Large intestine (tissue), 12 donors: ENCODE measurements at places on chromosomes 3 and 15.

DNA sequence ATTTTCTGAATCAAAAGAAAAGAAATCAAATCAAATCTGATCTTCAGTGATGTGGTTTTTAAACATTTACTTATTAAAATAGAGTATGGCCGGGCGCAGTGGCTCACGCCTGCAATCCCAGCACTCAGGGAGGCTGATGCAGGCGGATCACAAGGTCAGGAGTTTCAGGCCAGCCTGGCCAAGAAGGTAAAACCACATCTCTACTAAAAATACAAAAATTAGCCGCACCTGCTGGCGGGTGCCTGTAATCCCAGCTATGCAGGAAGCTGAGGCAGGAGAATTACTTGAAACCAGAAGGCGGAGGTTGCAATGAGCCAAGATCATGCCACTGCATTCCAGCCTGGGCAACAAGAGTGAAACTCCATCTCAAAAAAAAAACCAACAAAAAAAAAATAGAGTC, 169.1 kb downstream of the ULK4 start:
- no peak for DNase-seq

- DNase-seq = no peak
Observed at GRCh38 chr15:55916666-55917409, 76.6 kb downstream of the NEDD4 start.

DNA sequence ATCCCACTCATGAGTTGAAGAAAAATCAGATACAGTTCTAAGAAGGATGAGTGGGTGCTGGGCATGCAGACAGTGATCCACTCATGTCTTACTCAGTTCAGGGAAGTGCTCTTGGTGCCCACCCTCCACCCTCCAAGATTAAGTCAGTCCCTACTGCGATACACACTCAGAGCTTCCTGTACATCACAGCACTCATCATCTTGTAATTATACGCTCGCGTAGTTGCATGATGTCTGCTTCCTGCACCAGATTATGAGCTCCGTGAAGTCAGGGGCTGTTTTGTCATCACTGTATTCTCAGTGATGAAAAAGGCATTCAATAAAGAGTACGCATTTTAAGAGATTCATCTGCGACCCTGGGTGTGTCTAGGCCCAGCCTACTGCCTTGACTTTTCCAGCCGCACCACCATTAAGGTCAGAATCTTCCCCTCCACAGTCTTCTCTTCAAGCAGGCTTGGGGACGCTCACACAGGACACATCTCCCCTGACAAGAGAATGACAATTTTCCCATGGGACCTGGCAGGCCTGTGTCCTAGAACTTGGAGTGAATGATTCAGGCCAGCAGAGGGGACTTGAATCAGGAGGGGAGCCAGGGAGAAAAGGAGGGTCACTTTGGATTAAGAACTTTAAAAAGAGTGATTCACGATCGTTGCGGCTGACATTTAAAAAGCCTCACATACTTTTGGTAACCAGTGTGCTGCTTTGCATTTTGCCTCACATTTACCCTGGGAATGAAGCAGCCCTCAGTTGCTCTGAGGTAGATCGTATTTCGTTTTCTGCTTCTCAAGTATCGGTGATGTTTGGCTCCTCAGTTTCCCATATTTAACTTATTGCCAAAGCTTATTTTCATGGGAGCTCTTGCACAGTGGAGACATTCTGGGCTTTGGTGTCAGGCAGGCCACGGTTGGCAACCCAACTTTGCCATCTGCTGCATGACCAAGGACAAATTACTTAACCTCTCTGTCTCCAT, 7.9 kb upstream of the PDE8A start:
- DNase-seq = no peak

GRCh38 chr3:47989981-47990440, 26.2 kb downstream of the MAP4 start:
- peak; percentile 70 for DNase-seq

- no peak for DNase-seq
Observed at GRCh38 chr3:196140224-196140623, 58.3 kb upstream of the TFRC start.

GRCh38 chr15:83105440-83105839, 2.0 kb upstream of the TM6SF1 start:
- no peak for DNase-seq

GRCh38 chr3:135788146-135788545, 177.4 kb upstream of the PPP2R3A start:
- DNase-seq = no peak
